Effector CD8-positive, alpha-beta T cell (primary cell): ENCODE measurements at places on chromosomes 7 and 10.

- no peak for DNase-seq
Measured at GRCh38 chr7:111954474-111955381, 251.5 kb downstream of the DOCK4 start.

GRCh38 chr7:114922652-114923402, 933 bp downstream of the MDFIC start:
- DNase-seq, result no peak

DNA sequence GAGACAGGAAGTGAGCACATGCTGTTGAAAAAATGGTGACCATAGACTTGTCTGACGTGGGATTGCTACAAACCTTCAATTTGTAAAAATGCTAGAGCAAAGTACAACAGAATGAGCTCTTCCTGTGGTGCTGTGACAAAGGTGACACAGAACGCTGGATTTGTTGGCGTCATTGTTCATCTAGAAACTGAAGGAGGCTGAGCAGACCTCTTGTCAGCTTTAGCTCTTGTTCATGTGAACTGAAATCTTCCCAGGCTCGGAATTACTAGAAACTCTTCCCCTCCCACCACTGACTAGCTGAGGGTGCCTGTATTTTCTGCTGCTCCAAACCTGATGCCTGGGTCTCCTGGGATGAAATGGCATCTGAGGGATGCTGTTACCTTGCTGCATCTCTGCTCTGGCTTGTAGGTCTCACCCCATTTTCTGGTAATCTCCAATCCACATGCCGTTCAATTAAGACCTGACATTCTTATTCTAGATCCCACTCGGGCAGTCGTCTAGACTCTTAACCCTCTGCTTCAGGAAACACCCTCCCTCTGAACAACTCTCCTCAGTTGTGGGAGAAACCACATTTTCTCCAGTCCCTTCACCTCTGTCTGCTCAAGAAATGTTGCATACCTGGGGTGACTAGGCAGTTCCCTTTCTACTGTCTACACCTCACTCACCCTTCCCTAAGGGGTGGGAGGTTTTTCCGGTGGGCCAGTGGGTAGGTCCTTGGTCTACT, 349.3 kb downstream of the CXCL12 start:
- DNase-seq, result no peak

DNA sequence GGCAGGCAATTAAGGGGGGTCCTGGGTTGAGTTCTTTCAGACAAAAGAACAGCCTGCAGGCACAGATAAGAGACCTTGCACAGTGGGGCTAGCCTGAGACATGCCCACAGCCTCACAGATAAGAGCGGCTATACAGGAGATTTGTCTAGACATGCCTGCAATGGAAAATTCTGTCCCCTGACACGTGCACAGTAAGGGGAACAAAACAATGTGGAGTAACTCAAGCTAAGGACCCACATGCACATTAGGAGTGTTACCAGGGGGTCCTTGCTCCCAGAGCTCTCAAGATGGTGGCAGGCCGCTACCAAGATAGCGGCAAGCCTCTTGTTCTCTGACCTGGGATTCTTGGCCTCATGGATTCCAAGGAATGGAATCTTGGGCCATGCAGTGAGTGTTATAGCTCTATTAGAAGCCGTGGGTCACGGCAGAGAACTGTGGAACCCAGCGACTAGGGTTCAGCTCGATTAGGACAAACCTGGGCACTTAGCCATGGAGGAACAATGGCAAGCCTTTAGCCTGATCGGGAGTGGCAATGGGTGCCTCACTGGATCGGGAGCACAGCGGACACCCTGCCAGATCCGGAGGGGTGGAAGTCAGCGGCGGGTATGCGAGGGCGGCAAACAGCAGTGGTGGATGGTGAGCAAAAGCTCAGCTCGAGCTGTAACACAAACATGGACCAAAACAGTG, 196.9 kb downstream of the CCSER2 start:
- DNase-seq, result no peak

GRCh38 chr7:18053941-18054340, 26.3 kb upstream of the PRPS1L1 start:
- DNase-seq, result no peak

DNA sequence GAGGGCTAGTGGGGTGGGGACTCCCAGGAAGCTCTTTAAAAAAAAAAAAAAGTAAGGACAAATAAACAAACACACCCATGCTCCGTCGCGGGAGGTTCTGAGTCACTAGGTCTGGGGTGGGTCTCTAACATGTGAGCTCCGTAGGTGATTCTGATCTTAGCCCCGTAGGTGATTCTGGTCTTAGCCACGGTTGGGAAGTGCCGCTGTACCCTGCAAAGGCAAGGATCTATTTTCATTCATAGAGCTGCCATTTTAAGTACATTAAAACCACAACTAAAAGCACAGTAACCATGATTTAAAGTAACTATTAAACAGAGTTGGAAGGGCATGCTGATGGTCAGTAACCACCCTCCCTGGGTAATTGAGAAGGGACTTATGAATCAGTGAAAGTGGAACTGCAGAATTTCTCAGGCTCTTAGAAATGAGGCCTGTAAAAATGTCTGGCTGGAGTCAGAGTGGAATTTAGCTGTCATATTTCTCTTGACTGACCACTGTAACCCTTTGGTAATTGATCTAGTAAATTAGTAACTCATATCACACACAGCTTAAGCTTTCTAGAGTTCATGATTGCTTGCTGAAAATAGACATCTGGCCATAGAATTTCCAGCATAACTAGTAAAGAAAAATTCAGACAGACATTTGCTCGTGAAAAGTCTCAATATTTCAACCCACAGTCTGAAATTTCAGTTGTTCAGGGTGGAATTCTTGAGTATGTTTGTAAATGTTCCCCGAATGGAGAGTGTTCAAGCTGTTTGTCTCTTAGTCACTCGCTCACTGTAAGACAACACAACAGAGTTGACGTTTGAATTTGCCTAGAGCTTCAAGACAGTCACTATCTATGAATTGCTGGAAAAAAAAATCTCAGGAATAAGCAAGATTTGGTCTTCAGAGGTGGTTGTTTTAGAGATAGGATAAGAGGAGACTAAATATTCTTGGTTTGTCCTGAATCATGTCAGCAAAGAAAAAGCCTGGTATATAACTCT, 34.2 kb upstream of the TCF7L2 start:
- DNase-seq, result no peak

DNA sequence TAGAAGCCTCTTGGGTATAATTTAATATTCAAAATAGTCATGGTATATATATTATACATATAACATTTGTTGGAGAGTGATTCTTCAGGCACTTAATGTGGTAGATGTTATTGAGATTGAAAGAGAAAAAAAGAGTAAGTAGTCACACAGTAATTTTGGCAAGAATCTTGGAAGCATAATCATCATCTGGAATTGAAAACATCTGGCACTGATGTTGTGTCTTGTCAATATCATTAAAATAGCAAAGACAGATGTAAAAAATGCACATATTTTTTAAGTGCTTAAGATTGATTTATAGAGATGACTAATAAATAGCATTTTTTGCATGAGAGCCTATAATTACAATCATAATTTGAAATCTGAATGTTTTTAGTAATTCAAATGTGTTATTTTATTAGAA, 9.5 kb downstream of the SEMA3D start:
- no peak for DNase-seq

DNA sequence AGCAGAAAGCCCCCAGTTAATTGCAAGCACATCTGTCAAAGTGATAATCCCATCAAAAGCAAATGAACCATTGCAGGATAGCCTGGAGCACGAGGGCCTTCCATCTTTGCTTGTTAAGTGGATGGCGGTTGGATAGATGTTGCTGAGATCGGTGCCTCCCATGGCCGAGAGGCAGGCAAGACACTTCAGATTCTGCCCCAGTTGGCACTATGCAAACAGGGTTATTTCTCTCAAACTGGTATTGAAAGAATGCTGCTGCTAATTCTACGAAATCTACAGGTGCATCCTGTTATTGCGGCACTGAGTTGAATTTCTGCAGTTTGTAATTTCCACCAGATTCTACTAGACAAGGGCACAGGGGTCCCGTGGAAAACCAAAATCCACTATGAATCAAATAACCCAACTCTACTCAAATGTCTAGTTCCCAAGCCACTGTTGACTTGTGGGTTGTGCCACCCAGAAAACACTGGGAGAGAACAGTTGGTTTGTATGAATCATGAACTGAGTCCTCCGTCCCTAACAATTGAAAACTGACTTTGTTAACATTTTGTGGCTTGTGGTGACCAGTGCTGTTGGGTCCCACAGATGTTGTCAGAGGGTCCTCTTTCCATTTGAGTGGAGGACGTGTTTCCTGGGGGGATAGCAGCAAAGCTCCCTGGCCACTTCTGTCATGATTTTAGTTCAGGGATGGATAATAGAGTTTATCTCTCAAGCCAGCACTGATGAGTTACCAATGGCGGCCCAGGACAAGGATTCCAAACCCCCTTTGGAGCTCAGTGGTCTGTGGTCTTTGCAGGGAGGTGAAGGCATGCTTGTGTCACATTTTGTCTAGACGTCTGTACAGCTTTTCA, 7.1 kb upstream of the IL2RA start:
- DNase-seq, result no peak

DNA sequence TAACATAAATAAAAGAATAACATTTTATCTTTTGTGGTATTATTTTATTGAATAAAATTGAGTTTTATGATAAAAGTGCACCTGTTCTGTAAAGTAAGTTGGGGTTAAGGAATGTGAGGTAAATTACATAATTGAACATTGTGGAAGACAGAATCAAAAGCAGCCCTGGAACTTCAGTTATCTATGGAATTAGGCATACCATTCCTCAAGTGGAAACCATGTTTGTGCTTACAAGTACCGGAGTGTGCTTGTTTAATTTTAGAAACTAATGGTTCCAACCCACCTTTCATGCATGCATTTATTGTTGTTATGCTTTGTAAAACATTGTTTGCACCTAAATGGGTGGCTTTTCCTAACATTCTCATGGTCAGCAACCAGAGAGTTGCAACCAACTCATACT, 28.0 kb downstream of the RBM17 start:
- DNase-seq, result no peak

- DNase-seq, result no peak
Measured at GRCh38 chr10:72702868-72703581, 11.1 kb downstream of the MCU start.

DNA sequence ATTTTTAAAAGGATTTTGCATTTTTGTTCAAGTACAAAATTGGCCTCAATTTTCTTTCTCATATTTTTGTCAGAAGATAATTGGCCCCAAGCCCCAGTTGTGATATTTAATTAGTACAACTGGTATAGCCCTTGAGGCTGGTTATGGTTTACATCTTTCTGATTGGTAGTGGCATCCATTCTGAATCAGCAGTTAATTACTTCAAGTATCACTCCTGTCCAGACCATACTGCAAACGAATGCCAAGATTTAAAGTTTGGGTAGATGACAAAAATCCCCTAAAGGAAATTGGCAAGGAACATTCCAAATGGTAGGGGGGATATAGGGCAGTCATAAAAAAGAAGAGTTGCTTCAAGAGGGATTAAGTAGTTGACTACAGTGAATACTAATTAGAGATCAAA, 23.1 kb downstream of the MYPN start:
- DNase-seq, result no peak

DNA sequence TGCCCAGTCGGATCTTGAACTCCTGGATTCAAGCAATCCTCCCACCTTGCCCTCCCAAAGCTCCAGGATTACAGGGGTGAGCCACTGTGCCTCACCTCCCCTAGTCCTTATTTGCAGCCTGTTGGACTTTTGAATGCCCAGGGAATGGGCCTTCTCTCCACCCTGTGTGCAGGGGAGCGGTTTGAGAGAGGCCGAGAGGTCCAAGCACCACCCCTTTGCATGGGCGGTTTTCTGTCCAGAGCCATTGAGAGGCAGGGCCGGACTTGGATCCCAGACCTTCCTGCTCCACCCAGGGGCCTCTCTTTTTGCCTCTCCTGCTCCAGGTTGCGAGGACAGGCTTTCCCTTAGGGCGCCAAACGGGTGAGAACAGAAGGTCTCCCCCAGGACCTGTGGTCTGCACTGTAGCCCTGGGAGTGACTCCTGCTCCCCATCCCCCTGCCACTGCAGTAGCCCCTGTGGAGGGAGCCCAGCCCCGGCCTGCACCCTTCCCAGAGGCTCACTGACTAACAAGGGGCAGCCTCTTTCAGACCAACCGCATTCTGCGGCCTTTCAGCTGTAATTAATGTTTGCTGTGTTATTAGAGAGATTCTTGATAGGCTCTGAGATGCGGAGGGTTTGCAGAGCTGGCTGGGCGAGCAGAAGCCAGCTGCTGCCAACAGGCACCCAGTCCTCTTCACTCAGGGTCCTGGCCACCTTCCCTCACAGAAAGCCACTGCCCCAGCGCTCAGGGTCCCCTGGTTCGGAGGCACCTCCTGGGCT, 57.9 kb downstream of the ELFN1 start:
- no peak for DNase-seq

- DNase-seq, result no peak
Measured at GRCh38 chr10:88528806-88529570, 54.1 kb downstream of the RNLS start.
